Stimulated activated CD4-positive, alpha-beta T cell treated with anti-CD3 and anti-CD28 coated beads, Interleukin-15, amount 100 ng/mL, for 1 hour (primary cell): ENCODE measurements at places on chromosomes 13 and 19.

DNA sequence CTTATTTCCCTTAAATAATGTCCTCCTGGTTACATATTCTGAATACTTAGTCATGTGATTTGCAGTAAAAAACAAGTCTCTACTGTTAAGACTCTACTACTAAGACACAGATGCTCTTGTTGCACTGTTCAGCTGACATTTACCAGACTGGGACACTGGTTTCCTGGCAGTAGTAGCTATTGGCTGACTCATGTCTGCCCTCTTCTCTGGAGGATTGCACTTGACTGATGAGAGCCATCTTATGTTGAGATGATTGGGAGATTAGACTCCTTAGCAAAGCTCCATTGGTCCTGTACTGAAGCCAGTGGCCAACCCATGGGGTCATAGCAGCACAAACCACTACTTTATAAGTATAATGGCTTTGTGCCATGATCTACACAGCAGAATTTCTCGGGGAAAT, 1672.6 kb upstream of the PCDH20 start:
- DNase-seq = no peak

DNA sequence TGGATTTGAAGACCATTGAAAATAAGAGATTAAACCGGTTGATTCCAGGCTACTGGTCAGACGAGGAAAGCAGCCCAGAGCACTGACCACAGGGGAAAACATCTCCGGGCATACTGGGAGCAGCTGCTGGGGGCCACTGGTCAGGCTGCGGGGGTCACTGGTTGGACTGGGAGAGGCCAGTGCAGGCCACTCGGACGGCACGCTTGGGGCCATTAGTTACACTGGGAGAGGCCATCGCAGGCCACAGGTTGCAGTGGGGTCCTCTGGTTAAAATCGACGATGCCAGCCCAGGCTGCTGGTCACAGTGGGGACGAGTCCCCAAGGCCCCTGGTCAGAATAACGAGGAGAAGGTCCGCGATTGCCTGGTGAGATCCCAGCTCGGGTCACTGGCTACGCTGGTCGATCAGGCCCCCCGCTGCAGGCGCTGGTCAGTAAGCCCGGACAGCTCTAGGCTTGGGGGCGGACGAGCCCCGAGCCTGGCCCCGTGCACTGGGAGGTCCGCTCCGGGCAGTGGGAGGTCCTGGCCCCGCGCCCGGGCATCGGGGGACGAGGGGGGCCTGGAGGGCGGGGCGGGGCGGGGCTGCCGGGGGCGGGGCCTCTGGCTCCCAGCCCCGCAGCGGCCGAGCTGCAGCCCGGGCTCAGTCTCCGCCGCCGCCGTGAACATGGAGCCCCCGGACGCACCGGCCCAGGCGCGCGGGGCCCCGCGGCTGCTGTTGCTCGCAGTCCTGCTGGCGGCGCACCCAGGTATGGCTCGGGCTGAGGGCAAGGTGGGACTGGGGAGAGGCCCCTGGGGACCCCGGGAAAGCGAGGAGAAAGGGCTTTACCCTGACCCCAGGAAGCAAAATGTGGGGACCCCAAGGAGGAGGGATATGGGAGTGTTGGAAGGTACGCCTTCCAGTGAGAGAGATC, at the start of gene BCAM:
BCAM (plus strand) TSS at position 641 of the 909 bp plus-strand sequence; CDS start at position 663, 22 bp downstream.
- DNase-seq = no peak

DNA sequence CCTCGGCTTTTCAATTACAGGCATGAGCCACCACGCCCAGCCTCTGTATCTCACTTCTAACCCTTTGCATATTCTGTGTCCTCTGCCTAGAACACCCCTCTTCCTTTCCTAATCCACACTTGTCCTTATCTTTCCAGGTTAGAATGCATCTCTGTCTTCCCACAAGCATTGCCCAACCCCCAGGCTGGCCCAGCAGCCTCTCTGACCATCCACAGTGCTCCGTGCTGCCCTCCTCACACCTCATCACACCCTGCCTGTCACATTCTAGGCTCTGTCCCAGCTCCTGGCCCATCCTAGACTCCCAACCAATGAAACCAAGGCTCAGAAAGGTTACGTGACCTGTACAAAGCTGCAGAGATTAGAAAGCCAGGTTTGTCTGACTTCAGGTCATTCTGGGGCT, 11.3 kb downstream of the JAK3 start:
- no peak for DNase-seq

DNA sequence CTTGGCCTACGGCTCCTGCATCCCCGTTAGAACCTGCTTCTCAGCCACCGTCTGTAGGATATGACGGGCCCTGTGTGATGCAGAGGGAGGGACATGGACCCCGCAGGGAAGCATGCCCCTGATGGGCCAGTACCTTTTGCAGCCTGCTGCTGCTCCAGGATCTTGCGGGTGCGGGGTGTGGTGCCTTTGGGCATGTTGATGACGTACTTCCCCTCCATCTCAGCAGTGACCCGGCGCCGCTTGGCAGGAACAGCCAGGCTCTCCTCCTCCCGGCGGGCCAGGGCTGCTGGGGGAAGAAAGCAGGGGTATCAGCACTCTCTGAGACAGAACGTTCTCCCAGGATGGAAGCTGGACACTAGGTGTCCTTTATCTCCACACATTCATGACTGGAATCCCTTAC, 22.0 kb downstream of the C19orf47 start:
- no peak for DNase-seq

- no peak for DNase-seq
These were observed 129.9 kb downstream of the GGACT start for GRCh38 chr13:100458673-100459072.

DNA sequence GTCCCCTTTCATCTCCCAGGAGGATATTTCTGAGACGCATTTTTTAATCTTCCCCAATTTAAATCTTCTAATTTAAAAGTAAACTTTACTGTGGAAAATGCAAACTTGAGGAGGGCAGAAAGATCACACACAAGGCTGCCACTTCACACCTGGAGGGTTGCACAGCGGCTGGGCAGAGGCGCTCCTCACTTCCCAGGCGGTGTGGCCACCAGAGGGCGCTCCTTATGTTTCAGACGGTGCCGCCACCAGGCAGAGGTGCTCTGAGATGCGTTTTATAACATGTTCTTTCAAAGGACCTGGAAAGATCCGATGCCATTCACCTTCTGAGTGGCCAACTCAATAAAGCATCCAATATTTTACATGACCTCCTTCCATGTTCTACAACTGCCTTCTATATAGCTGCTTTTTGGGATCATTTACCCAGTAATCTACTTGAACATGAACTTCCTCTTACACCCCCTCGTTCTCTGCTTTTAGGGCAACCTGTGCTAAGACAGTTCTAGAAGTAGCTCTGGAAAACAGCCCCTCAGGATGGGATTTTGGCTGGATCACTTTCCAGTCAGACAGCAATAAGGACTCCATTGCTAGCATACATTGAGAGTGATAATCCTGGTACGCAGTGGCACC, 14.8 kb upstream of the MTUS2 start:
- DNase-seq = no peak

- DNase-seq = no peak
These were observed at the start of gene CD37 for GRCh38 chr19:49335071-49335783. CD37 (plus strand) TSS chr19:49335406; CDS start chr19:49335541, 135 bp downstream.

DNA sequence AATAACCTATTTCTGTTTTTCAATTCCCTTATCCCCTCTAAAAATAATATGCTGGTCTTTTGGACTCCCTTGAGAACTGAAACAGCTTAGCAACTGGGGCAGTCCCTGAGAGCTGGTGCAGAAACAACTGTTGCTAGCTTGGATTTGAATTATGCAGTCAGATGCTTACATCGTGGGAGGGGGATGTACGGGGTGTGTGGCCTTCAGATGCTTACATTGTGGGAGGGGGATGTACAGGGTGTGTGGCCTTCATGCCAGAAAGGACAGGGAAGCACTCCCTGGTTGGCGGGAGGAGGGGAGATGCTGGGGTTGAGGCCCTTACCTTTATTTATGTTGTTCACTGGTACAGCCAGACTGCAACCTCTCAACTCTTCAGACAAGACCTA, 25.6 kb downstream of the LRCH1 start:
- DNase-seq = no peak

DNA sequence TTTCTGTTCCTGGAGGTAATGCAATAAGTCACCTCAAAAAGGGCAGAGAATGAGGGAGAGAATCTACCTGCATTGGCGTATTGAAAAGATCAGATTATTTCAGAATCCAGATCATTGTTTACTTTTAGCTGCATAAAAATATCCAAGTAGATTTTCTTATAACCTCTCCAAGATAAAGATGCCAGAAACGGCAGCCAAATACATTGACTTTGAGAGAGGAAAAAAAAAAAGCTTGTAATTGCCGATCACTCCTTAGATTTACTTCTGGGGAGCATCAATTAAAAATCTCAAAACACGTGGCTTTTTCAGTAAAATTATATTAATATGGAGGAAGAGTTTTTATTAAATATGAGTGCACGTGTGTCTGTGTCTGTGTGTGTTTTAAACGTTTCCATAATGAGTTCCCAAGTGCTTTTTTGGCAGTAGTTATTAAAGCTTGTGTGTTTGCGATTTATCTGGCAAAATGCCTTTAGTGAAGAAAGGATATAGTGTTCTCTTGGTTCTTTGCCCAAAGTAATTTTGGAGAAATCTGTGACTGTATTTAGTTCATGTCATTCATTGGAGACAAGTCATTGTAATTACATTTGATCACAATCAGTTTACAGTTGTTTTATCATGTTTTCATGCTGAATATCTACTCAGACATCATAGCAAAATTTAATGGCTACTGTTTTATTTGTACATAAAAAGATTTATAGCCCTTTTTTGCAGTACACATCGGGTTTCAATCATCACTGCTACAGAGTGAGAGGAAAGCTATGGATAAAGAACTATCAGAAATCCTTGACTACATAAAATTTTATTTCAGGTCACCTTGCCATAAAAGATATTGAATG, 176.1 kb downstream of the TM9SF2 start:
- DNase-seq = no peak

DNA sequence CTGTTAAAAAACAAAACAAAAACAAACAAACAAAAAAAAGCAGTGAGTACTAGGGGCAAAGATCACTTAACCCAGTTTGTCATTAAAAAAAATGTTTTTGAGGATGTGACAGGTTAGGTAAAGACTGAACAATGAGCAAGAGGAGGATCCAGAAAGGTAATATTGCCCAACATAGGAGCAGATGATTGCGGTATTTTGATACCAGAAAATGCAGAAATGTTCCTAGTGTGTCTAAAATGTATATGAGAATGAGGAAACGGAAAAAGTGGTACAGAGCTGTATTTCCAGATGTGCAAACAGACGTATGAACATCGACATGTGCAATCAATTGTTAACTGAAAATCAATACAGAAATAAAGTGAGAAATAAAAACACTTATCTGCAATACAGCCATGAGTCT, 4.9 kb upstream of the LILRA4 start:
- no peak for DNase-seq

- no peak for DNase-seq
These were observed 2.0 kb downstream of the RPL36 start for GRCh38 chr19:5691822-5692722.

DNA sequence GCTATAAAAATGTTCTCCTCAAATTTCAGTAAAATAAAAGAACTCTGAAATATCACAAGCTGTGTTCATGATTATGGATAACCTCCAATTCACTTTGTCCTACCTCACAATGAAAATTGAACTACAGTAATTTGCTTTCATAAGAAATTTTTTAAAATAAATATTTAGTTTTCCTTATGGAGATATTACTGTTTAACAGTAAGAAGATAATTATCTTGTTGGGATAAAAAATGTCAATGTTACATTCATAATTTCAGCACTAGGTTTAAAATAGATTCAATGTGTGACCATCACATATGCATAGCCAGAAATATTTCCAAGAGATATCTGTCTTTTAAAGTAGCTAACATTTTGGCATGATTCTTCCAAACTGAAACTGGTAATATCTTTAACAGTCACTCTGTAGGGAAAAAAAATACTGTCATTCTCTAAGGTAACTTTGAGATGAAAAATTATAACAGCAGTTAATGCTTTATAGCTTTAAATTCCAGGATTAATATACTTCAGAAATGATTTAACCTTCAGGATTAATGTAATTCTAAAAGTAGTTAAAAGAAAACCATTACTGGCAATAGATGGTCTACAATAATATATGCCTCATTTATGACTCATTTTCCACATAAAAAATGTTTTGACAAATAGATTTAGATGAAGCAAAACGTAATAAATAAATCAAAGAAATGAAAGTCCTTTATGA, 91.3 kb downstream of the SPRY2 start:
- DNase-seq = no peak

GRCh38 chr19:48492925-48493717, 18.5 kb downstream of the LMTK3 start:
- DNase-seq = peak; percentile 56

GRCh38 chr19:42280815-42281145, 11.7 kb downstream of the CIC start:
- no peak for DNase-seq

DNA sequence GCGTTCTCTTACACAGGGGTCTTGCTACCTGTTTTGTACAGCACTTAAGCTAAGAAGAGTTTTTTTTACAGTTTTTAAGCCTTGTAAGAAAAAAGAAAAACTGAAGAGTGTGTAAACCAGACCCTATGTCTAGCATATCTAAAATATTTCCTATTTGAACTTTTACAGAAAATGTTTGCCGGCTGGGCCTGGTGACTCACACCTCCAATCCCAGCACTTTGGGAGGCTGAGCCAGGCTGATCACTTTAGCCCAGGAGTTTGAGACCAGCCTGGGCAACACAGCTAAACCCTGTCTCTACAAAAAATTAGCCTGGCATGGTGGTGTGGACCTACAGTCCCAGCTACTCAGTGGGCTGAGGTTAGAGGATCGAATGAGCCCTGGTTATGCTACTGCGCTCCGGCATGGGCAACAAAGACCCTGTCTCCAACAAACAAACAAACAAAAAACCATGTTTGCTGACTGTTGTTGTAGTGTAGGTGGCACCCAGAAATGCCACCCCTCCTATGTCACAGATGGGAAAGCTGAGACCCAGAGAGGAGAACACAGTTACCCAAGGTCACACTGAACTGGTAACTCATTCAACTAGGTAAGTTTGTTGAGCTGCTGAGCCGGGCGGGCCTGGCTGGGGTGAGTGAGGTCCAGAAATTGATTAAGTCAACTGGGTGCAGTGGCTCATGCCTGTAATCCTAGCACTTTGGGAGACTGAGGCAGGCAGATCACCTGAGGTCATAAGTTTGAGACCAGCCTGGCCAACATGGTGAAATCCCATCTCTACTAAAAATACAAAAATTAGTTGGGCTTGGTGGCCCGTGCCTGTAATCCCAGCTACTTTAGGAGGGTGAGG, 1.9 kb upstream of the VASP start:
- no peak for DNase-seq

DNA sequence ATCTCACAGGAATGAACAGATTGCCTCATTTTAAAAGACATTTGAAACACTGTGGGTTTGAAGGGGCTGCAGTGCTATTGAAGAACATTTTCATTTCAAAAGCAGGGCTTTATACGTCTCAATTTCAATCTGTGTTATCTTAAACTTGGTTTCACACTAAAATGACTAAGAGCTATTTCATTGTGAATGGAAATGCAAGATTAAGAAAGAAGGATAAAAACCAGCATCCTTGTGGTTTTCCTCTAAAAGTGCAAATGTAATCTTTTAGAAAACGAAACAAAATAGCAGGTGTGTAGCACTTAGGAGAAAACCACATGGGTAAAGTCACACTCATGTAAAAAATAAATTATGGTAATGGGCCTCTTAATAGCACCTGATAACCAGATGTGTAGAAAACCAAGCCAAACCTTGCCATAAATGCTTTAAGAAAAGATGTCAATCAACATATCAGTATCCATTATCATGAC, 397.7 kb downstream of the GPC6 start:
- no peak for DNase-seq

GRCh38 chr19:10471909-10472308, 31.2 kb downstream of the KEAP1 start:
- no peak for DNase-seq

GRCh38 chr13:25380082-25380481, 8.3 kb downstream of the ATP8A2 start:
- no peak for DNase-seq

GRCh38 chr13:111318386-111318785, 2.1 kb upstream of the TEX29 start:
- no peak for DNase-seq

- no peak for DNase-seq
These were observed 1.1 kb downstream of the ZNF550 start for GRCh38 chr19:57558525-57558924.
